Fibroblast of skin of left biceps (primary cell): ENCODE measurements at places on chromosomes 3 and 15.
A peak's percentile ranks its signal among the peaks of the same experiment; 100 is the strongest.

DNA sequence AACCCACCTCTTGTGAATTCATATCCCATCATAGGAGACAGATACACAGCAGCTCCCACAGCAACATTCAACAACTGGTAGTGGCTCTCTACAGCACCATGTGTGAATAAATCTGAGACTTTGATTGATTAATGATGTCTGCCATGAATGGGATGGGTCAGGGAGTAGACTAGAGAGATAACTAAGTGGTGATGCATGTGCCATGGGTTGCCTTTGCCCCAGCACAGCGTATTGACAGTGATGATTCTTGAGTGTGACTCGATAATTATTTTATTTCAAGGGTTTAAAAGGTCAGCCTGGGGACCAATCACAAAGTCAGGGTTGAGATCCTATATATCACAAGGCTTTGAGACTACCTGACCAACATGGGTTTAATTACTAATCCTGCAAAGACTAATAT is 295.9 kb downstream of the PTPRG start:
- DNase-seq, result no peak

DNA sequence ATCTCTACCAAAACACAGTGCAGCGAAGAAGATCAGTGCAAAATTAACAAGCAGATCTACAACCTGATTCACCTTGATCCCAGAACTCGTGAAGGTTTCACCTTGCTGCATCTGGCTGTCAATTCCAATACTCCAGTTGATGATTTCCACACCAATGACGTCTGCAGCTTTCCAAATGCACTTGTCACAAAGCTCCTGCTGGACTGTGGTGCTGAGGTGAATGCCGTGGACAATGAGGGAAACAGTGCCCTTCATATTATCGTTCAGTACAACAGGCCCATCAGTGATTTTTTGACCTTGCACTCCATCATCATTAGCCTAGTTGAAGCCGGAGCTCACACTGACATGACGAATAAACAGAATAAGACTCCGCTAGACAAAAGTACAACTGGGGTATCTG is 13.2 kb downstream of the FEM1B start:
- no peak for DNase-seq

GRCh38 chr3:88480822-88481221 is 331.1 kb downstream of the C3orf38 start:
- DNase-seq, result peak; percentile 3

DNA sequence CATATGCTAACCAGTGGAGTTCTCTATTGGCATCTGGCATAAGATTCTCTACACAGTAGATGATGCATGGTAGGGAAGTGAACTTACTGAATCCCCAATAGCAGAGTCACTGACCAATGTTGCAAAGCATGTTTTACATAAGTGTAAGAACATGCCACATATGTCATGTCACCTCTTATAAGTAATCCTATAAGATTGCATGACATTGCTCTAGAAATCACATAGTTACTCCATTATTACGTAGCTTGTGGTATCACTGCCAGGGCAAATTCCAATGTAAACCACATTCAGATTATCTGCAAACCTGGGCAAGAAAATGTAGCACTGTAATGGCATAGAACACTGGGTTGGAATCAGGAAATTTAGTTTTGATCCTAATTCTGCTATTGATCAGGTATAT is 198.2 kb upstream of the UMPS start:
- DNase-seq, result peak; percentile 5

GRCh38 chr15:62121273-62122015 is 43.6 kb downstream of the C2CD4B start:
- no peak for DNase-seq

GRCh38 chr15:31365032-31365654 is 38.5 kb downstream of the KLF13 start:
- no peak for DNase-seq

GRCh38 chr15:88476635-88477060 is 9.1 kb downstream of the MRPS11 start:
- no peak for DNase-seq

GRCh38 chr3:17972959-17973906 is 230.8 kb upstream of the TBC1D5 start:
- DNase-seq, result no peak

DNA sequence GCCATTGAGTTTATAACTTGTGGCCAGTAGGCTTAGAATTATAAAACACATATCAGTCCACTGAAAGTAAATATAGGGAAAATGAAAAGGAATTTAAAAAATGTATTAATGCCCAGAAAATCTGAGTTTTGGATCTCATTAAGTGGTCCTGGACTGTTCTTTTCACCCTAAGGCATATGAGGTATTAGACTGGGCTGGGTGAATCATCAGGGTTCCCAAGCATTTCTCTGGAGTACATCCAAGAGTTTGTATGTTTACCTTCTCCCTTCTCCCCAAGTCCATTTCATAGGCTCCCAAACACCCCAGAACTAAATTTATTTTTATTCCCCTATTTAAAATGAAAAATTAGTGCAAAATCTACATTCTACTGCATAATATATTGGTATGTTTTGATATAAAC is 31.9 kb upstream of the SPTSSB start:
- DNase-seq, result no peak

DNA sequence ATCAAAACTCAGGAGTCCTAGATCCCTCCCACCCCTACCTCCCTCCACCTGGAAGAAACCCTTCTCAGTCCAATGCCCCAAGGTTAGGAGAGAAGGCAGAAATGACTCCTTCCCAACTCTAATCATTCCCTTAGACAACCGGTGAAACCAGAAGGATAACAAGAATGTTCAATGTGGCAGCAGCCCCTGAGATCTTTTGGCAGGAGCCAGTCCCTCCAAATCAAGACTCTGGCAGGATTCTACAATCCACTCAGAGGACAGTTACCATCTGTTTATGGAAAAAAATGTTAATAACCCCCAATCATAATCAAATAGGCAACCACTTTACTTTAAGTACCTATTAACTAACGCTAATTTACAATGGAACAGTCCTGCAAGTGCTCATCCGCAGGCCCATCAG is 136.5 kb downstream of the NTRK3 start:
- no peak for DNase-seq

DNA sequence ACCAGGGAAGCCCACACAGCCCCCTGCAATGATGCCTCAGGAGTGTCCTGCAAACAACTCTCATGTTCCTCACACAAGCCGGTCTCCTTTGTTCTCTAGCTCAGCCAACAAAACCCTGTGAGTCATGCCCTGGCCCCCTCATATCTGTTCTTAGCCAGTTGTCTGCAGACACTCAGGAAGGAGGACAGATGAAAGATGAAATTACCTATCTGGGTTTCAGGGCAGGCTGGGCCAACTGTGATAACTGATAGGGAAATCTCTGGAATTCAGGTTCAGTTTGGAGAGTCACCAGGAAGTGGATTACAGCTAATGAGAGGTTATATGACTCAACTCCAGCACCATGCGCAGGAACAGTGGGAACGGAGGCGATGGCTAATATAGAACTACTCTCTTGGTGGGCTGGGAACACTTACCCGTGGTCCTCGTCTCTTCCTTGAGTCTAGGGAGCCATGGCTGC is 352.0 kb upstream of the ADAMTS9 start:
- no peak for DNase-seq

- DNase-seq, result no peak
Measured at GRCh38 chr3:162998205-162998604, 1501.6 kb downstream of the OTOL1 start.

DNA sequence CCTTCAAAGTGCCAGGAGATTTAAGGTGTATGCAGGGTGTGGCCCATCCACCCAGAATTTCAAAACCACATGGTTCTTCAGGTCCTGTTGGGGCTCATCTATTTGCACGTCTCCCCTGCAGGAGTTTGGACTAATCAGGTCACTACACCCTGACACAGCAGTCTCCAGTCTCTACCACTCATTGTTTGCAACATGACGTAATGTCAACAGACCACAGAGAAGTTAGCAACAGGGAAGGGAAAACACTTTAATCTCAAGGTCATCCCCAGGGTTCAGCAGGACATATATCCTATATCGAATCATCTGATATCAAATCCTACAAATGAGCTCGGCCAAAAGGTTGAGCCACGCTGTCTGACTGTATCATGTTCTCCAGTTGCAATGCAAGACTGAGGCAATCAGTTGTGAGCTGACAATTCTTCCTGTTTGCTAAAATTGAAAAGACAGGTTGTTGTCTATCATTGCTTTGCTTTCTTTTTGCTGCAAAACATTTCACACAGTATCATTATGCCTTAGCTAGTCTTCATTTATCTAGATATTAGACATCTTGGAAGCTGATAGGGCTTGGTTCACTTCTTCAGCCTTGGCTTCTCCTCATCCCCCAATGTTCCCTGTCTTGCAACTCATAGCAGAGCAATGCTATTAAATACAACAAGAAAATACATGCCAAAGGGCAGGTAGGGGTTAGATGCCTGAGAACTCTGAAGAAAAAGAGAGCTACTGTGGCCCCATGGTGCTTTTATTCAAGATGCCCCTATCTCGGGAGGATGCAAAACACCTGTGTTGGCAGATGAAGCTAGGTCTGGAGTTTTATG is 13.4 kb upstream of the LEKR1 start:
- no peak for DNase-seq

- no peak for DNase-seq
Measured at GRCh38 chr3:44963571-44964325, 12.2 kb downstream of the ZDHHC3 start.

DNA sequence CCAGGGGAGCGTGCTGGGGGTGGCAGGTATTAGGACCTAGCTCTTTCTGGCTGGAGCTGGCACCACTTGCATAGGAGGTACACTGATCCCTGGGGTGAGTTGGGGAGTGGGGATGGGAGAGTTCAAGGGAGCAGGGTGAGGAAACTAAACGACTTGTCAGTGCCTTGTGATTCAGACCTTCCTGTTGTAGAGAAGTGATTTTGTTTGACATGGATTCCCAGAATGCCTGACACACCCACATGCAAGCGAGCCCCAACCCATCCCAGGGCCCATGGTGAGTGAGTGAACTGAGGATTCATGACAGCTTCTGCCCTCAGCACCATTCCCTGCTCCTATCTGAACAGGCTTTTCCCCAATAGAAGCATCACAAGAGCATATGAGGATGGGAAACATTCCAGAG is 15.6 kb upstream of the UBE2Q2 start:
- no peak for DNase-seq

DNA sequence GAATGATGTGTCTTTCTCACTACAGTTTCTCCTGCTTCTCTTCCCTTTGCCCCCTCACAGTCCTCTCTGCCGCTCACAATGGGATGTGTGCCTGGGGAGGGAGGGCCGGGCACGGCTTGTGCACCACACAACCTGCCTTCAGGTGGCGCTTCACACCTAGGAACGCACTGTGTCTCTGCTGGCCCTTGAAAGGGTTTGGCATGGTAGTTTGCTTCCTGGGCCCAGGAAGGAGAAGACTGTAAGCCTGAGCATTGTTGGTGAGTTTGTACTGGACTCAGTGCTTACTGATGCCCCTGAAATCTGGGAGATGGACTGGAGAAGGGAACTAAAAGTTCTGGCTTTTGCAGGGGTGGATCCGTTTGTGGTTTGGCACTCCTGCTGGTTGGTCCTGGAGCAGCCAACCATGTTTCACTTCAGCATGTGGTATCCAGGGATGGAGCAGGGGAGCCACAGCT is 9.2 kb downstream of the ALPK3 start:
- DNase-seq, result no peak

- DNase-seq, result no peak
Measured at GRCh38 chr3:34851137-34851536, 788.2 kb upstream of the ARPP21 start.

GRCh38 chr3:148240351-148240750 is 457.4 kb upstream of the AGTR1 start:
- DNase-seq, result no peak

DNA sequence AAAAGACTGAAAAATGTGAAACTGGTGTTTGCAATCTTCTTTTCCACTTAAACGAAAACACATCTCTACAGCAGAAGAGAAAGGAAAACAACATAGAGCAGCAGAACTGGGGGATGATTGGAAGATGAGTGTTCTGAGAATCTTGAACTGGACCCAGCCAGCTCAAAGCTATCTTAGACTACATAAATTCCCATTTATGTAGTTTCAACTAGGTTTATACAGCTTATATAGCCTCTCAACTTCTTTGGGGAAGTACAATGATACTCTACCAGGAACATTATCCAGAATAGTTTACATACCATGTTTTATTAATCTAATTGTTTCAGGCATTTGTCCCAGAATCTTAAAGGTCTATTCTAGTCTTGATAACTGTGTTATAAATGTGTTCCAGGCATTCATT is 658.2 kb upstream of the LMCD1 start:
- DNase-seq, result no peak

GRCh38 chr3:106114220-106114619 is 245.4 kb upstream of the CBLB start:
- DNase-seq, result no peak

- no peak for DNase-seq
Measured at GRCh38 chr3:76776927-76777326, 263.0 kb upstream of the ROBO2 start.

DNA sequence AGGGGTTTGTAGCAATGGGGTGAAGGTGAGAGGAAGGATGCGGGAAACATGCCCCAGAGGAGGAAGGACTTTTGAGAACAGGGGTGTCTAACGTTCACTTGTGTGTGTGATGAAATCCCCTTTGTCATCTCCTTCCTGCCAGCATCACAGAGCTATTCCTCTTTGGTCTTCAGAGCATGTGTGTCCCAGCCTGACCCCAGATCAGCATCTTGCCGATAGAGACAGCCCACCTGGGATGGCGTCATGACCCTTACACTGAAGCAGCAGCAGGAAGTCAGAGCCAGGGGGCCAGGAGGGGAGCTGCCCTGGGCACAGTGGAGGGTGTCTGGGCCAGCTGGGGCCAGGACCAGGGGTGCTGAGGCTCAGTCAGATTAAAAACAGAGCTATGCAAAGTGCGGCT is 29.9 kb upstream of the GRIP2 start:
- no peak for DNase-seq

DNA sequence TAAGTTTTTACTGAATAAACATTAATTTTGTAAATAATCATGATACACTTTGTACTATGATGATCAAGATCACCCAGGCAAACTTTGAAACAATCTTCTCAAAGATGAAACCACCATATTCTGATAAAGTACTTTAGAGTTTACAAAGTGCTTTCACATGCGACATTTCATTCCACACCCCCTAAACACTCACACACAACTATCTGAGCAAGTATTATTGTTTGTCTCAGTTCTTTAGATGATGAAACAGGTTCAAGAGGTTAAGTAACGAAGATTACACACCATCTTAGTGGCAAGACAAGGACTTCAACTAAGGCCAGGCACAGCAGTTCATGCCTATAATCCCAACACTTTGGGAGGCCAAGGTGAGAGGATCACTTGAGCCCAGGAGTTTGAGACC is 37.6 kb downstream of the ZNF148 start:
- DNase-seq, result no peak

GRCh38 chr3:179546814-179547241 is 15.9 kb upstream of the ACTL6A start:
- DNase-seq, result no peak

DNA sequence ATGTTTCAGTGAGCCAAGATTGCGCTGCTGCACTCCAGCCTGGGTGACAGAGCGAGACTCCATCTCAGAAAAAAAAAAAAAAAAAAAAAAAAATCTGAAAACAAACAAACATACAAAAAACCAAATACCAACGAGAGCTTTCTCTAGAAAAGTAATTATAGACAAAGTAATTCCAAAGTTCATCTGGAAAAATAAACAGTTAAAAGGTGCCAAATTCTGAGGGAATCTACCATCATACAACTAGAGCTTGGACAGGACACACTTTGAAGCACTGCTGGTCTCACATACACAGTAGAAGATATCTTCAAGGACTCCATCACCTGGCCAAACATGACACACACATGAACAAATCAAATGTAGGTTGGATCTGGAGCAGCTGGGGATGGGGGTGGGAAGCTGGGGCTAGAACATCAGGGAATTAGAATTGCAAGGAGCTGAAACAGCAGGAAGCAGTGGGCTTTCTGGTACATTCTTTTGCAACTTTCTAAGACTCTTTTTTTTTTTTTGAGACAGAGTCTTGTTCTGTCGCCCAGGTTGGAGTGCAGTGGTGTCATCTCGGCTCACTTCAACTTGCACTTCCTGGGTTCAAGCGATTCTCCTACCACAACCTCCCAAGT is 41.1 kb upstream of the CTSH start:
- DNase-seq, result no peak
